ENCODE measurements at places on chromosomes 1 and 21.

- peak; percentile 31 for DNase-seq
These were observed 47.1 kb upstream of the KCNE1 start for GRCh38 chr21:34559089-34559631.

DNA sequence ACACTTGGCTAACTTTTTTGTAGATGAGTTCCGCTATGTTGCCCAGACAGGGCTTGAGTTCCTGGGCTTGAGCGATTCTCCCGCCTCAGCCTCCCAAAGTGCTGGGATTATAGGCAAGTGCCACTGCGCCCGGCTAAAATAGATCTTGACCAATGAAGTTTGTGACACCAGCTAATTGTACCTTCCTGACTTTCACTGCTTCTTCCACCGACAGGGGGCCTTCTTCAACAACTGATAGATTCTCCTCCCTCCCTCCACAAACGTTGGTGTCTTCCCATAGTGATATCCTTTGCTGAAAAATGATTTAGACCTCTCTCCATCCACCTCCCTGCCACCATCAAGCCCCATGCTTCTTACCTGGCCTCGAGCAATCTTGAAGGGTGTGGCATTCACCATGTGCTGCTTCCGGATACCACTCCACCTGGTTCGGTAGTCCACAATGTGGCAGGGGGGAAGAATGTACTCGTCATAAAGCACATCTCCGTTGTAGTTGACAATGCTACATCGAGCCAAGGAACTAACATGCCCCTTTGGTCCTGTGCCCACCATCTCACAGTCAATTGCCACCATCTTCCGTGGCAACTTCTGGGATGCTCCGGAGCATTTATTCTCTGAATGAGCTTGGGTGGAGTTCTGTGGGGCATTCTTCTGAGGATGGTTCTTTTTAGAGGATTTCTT lies 1.6 kb upstream of the METTL25B start:
- DNase-seq = peak; percentile 78

DNA sequence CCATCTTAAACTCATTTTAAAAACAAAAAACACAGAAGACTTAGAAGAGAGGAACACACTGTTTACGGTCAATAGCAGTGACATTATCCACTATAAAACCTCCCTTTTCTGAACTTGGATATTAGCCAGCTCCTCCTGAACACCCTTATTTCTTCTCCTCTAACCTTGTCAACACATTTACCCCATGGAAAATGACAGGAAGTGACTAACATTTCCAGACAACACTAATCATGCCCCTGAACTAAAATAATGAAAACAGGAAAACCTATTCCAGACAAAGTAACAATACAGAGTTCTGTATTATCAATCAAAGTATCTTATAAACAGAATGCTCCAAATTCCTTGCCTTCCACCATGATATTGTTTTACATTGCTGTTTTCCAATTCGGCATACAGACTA lies 45.3 kb downstream of the PALMD start:
- peak; percentile 30 for DNase-seq

- DNase-seq = no peak
These were observed 124.0 kb upstream of the SLC45A1 start for GRCh38 chr1:8193840-8194406.

- peak; percentile 28 for DNase-seq
These were observed 20.7 kb downstream of the FOXO6 start for GRCh38 chr1:41381692-41382479.

- peak; percentile 96 for DNase-seq
These were observed 8.2 kb downstream of the LMNA start for GRCh38 chr1:156122519-156123355.

DNA sequence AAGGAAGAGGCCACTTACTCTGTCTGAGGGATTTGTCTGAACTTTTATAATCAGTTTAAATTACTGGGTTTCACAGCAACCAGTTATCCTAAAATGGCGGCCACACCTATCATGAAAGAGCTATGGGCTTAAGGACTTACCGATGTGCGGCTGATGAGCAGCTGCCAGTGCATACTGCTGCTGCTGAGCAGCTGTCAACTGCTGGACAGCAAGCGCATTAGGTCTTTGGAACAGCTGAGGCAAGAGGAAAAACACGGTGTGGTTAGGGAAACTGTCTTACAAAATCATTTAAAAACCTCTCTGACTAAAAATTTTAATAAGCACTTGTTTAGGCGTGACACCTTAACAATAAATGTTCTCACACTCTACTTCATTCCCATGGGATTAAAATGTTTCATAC lies 72.6 kb upstream of the SDC3 start:
- DNase-seq = no peak

GRCh38 chr1:103109311-103109920 lies 1.1 kb upstream of the COL11A1 start:
- peak; percentile 10 for DNase-seq

GRCh38 chr21:27677546-27677945 lies 710.7 kb upstream of the ADAMTS5 start:
- no peak for DNase-seq

DNA sequence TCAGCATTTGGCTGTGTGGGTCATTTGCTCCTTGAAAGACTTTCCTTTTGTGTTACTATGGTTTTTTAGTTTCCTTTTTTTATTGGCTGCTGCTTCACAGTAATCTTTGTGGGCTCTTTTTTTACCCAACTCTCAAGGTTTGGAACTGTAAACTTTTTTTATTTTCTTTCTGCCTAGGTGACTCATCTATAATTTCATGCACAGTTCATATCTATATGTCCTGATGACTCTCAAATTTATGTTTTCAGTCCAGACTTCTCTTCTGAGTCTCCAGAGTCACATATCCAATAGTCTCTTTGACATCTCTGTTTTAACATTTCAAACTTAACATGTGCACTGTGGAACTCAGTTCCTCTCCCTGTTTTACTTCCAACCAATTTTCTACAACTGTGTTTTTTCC lies 83.4 kb downstream of the ATF6 start:
- peak; percentile 34 for DNase-seq

DNA sequence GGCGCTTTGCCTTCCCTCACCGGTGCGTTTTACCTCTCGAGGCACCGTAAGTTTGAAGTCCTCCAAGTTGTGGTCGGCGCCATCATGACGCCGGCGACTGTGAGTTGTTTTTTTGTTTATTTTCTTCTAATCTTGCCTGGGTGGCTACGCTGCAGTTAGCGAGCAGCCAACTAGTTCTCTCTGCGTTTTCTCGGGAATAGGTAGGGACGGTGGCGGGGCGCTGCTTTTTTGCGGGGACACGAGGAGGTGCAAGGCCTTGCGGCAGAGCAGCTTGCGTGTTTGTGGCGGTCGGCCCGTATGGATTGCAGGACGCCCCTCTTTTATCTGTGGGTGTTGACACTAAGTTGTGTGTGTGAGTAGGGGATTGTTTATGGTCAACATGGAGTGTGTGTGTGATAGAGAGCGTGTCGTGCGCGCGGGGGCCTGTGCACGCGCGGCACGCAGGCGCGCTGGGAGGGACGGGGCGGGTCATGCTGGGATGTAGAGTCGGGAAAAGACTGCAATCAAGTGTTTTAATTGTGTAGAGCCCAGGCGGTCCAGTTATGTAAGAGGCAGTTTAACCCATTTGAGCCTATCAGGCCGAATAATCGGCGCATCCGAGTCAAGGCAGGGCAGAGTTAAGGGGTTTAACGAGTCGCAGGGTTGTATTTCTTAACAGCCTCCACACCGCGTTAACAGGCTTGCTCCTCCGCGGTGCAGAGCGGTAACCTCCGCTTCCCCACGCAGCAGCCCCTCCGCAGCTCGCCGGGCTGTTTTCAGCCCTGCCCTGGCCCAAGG lies 1.2 kb upstream of the NEGR1 start:
- DNase-seq = peak; percentile 61

DNA sequence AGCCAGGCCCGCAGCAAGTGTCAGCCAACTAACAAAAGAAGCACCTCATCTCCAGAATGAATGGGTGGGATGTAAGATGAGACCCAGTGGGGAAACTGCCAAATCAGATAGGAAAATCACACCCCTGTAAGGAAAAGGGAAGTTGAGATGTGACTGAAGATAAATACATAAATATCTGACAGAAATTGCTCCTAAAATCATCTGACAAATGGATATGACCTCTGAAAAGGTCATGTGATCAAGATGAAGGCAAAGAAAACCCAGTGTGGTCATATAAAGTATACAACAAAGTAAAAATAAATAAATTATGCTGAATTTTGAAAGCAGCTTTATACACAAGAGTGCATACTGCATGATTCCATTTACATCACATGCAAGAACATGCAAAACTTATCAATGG lies 12.7 kb downstream of the SIPA1L2 start:
- no peak for DNase-seq

DNA sequence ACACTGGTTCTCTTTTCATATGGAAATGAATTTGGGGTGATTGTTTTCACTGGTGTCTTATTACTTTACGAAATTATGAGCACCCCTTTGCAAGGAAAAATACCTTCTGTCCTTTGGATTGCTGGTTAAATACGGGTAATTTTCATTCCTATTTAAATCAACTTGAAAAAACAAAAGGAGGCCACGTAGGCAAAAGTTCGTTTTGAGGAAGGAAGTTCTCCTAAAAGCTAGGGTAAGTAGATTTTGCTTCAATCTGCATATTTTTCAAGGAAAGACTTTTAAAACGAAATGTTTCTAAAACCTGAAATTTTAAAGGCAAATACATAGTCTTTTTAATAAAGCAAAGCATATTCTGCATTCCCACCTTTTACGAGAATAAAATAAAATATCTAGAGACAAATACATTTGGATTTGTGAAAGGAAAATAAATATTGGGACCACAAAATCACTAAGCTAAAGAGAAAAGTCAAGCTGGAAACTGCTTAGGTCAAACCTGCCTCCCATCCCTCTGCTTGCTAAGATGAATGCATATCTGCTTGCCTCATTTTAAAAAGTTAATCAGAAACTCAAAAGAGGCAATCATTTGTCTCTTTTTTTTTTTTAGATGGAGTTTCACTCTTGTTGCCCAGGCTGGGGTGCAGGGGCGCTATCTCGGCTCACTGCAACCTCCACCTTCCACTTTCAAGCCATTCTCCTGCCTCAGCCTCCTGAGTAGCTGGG lies 70.9 kb upstream of the ETS2 start:
- no peak for DNase-seq

DNA sequence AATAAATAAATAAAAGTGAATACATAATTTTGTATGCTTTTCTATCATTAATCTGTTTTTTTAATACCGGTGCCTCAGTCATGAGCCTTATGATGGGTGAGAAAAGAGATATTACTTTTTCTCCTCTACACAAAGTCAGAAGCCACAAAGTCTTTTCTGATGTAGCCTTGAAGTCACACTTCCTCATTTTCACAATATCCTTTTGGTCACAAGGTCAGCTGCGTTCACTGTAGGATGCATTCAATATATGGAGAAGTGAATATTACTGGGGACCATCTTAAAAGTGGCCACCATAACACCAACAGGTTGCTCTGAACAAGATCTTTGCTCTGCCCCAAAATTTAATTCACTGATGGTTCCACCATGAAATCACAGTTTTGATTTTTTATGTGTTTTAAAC lies 83.3 kb upstream of the TNR start:
- no peak for DNase-seq

GRCh38 chr1:203539831-203540546 lies 46.0 kb downstream of the OPTC start:
- peak; percentile 70 for DNase-seq

DNA sequence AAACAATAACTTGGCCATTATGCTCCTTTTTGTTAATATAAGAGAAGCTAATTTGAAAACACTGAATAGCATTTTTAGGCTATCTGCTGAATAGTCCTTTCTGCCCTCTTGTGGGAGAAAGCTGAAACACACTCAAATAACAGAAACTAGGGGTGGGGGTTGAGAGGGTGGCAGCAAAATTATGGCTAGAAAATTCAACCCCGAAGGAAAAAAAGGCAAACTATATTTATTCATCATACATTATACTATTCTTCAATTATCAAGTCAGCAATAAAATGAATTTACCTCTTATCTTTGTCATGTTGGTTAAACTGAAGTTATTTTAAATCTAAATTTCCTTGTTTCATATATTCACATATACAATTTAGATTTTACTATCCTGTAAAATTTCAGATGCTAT lies 255.9 kb downstream of the FAF1 start:
- peak; percentile 41 for DNase-seq

- no peak for DNase-seq
These were observed 210.7 kb upstream of the PTBP2 start for GRCh38 chr1:96510911-96511310.

DNA sequence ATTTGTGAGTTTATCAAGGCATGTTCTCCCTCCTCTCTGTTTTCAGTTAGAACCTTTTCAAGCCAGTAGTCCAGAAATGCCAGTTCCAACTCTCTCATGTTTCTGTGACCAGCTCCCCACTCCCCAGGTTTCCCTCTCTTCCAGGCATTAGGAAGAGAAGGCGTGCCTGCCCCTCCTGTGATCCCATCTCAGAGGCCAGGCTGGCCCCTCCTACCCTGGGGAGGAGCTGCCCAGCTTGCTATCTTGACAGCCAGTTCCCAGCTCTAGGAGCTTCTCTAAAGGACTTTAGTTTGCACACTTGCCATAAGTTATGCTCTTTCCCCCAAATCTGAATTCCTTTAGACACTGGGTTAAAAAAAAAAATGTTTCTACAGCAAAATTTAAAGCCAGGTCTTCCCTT lies 8.9 kb downstream of the HYI start:
- DNase-seq = no peak

DNA sequence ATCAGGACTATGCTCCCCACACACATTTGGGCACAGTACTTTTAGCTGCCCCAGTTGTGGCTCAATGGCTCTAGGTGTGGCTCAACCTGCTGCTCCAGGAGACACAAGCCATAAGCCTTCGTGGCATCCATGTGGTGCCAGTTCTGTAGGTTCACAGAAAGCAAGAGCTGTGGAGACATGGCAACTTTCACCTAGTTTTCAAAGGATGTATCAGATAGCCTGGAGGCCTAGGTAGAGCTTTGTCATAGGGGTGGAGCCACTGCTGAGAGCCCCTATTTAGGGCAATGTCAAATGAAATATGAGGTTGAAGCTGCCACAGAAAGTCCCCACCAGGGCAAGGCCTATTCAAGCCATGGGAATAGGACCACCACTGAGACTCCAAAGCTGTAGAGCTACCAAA lies 210.5 kb downstream of the LMO4 start:
- DNase-seq = no peak

DNA sequence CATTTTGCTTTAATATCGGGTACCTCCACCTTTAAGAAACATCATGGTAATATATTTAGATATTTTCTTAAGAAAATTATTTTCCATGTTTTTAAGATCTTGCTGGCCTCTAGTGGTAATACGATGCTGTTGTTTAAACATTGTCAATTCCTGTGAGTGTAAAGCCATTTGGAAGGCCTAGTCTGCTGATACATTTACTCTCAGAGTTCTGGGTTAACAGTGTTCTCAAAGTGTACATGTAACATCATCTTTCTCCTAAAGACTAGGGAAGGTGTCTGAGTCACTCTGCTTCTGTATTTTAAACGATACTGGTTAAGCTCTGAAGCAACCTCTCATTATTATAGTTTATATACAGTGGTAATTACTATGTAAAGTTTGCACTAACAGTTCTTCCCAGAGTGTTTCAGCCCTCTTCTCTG lies 189.1 kb downstream of the RASAL2 start:
- peak; percentile 84 for DNase-seq

DNA sequence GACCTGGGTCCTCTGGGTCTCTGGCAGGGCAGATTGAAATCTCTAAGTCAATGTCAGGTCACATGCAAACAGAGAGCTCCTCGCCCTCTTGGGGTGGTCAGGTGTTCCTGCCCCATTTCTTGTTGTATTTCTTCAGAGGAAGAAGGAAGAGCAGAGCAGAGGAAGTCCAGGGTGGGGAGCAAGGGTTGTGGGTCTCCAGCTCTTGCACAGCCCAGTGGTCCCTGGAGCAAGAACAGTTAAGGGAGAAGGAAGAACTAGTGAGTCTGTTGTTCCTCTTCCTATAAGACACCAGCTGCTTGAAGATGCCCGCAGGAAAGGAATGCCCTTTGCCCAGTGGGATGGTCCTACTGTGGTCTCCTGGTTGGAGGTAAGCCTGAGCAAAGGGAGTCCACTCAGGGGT lies 26.3 kb downstream of the MYOG start:
- DNase-seq = no peak

GRCh38 chr1:67327864-67328466 lies 20.3 kb downstream of the IL12RB2 start:
- no peak for DNase-seq

Data from fibroblast of mammary gland (primary cell).